MCF 10A (cell line): ENCODE measurements at places on chromosomes 12 and 14. TPM values are rescaled to one million over a fixed set of nuclear protein-coding genes. Genes with fewer than 3 reads are reported as not detected.

Gene ISM2
- total RNA-seq, result not detected in 2 replicates

Gene GYS2
- total RNA-seq, result 0.29 and 0.47 TPM in 2 replicates

Gene C12orf56
- not detected in 2 replicates for total RNA-seq

Gene METTL3
- 36.4 and 46.7 TPM in 2 replicates for total RNA-seq

Gene KRT6C
- 0.19 and 0.44 TPM in 2 replicates for total RNA-seq
